ENCODE measurements at places on chromosomes 1 and 21.

DNA sequence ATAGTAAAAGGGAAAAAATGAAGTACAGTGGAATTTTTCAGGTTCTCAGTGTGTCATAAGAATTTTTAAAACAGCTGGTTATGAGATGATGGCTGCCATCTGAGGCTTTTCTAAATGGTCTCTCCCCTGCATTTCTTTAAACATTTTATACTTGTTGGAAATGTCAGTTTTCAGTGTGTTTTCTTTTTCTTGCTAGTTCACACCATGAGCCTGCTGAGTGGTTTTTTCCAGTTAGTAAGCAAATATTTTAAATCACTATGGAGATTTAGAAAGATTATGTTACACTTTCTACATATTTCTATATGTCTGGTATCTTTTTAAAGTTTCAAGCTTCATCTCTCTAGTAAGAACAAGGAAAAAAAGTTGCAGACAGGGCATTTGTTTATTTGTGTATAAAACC, 9.6 kb downstream of the RBM15 start:
- DNase-seq = no peak

GRCh38 chr1:86184426-86184825, 27.9 kb upstream of the COL24A1 start:
- DNase-seq = no peak

- DNase-seq = no peak
These were observed 9.6 kb downstream of the DUSP23 start for GRCh38 chr1:159790237-159790917.

GRCh38 chr21:34261841-34262468, 101.9 kb upstream of the KCNE2 start:
- no peak for DNase-seq

DNA sequence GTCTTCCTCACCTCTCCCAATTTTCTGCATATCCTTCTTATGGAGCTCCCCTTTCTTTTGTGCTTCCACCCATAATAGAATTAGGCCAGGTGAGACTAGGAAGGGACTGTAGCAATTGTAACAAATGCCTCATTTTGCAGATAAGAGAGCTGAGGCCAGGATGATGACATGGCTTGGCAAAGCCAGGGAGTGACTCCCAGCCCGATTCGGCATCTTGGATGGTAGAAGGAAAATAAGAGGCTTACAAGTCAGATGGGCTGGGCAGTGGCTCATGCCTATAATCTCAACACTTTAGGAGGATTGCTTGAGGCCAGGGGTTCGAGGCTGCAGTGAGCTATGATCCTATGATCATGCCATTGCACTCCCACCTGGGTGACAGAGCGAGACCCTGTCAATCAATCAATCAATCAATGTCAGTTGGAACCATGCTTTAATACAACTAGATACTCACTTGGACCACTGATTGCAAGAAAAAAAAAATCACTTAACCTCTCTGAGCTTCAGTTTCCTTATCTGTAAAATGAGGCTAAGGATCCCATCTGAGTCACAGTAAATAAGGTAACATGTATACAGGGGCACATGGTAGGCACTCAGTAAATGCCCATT, 51.6 kb downstream of the PLEKHA6 start:
- no peak for DNase-seq
